ENCODE measurements at places on chromosomes 5 and 9.

DNA sequence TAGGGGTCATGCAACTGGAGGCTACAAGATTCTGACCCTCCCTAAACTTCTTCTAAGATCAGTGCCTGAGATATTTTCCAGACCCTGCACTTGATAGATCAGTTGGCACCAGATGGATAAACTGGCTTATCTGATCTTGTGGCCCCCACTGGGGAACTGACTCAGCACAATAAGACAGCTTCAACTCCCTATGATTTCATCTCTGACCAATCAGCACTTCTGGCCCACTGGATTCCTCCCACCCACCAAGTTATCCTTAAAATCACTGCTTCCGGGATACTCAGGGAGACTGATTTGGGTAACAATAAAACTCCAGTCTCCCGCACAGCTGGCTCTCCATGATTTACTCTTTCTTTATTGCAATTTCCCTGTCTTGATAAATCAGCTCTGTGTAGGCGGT is 2180.4 kb upstream of the WWC1 start:
- DNase-seq, result no peak

GRCh38 chr5:141560725-141561483 is 57.9 kb downstream of the DIAPH1 start:
- peak; percentile 77 for DNase-seq

DNA sequence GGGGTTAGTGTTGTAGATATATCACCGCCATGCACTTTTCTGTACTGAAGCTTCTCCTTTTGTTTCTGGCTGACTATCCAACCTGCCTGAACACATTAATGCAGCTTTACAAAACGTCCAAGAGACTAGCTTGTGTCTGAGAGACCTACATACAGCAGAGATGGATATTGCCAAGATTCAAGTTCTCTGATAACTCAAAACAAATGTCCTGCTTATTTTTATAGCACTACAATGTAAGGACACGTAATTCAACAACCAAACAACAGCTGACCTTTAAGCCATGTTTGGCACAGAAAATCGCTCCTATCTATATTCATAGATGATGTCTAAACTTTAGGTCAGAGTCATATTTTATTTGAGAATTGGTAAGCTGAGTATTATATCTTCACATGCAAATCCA is 76.2 kb upstream of the NTRK2 start:
- no peak for DNase-seq

DNA sequence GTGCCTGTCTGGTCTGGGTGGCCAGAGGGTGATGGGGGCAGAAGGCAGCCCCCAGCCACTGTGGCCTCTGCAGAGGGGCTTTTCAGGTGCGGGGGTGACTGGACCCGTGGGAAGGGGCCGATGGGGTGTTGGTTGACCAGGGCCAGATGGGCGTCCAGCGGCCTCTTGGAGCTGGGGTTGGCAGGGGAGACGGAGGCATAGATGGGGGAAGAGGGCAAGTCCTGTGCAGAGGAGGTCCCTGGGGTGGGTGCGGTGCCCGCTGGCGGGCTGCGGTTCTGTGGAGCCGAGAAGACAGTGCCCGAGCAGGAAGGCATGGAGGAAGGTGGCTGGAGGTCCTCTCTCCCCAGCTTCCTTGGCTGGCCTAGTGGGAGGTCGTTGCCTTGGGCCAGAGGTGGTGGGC is 18.7 kb upstream of the AKNA start:
- no peak for DNase-seq

DNA sequence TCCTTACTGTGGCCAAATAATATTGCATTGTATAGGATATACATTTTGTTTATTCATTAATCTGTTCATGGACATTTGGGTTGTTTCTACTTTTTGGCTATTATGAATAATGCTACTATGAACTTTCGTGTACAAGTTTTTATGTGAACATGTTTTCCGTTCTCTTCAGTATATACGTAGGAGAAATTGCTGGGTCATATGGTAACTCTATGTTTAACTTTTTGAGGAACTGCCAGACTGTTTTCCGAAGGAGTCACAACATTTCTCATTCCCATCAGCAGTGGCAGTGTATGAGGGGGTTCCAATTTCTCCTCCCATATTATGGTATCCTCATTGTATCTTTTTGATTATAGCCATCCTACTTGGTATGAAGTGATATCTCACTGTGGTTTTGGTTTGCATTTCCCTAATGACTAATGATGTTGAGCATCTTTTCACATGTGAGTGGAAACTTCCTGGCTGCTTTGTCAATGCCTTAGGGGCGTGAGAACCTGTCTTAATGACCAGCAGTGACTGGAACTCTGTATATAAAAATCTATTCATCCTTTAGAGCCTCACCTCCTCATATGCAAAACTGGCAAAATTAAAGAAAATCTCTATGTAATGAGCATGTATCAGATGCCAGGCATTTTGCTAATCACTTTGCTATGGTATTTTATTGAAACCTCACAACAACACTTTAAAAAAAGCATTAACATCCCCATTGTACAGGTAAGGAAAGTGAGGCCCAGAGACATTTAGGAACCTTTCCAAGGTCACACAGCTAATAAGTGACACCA is 47.8 kb upstream of the TGFBR1 start:
- DNase-seq, result no peak

DNA sequence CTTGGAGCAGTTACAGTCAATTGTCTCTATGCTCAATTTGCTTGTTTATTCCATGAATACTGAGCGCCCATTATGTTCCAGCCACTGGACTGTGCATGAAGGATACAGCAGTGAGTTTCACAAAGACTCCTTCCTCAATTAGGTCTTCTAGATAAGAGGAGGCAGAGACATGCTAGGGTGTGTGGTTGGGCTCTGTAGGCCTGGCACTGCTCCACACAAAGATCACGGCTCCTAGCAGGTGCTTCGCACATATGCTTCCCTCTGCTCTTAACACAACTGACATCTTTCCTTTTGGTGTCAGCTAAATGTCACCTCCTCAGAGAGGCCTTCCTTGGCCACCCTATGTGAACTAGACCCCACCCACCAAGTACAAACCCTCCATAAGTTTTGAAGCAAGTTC is 10.9 kb downstream of the IL12B start:
- no peak for DNase-seq

- peak; percentile 71 for DNase-seq
Measured at GRCh38 chr9:127869310-127870152, 7.9 kb downstream of the AK1 start.

DNA sequence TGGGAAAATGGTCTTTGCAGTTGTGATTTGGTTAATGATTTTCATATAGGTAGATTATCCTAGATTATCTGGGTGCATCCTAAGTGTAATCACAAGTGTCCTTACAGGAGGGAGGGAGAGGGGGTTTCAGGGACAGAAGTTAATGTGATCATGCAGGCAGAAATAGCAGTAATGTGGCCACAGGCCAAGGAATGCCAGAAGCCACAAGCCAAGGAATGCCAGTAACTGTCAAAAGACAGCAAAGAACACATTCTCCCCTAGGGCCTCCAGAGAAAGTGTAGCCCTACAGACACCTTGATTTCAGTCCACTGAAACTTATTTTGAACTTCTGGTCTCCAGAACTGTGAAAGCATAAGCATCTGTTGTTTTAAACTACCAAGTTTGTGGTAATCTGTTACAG is 2074.5 kb downstream of the MAT2B start:
- DNase-seq, result no peak

GRCh38 chr5:76299592-76299991 is 103.5 kb upstream of the IQGAP2 start:
- DNase-seq, result no peak

GRCh38 chr5:15483351-15484097 is 16.5 kb upstream of the FBXL7 start:
- DNase-seq, result no peak

- no peak for DNase-seq
Measured at GRCh38 chr9:119667163-119667562, 297.9 kb upstream of the BRINP1 start.

DNA sequence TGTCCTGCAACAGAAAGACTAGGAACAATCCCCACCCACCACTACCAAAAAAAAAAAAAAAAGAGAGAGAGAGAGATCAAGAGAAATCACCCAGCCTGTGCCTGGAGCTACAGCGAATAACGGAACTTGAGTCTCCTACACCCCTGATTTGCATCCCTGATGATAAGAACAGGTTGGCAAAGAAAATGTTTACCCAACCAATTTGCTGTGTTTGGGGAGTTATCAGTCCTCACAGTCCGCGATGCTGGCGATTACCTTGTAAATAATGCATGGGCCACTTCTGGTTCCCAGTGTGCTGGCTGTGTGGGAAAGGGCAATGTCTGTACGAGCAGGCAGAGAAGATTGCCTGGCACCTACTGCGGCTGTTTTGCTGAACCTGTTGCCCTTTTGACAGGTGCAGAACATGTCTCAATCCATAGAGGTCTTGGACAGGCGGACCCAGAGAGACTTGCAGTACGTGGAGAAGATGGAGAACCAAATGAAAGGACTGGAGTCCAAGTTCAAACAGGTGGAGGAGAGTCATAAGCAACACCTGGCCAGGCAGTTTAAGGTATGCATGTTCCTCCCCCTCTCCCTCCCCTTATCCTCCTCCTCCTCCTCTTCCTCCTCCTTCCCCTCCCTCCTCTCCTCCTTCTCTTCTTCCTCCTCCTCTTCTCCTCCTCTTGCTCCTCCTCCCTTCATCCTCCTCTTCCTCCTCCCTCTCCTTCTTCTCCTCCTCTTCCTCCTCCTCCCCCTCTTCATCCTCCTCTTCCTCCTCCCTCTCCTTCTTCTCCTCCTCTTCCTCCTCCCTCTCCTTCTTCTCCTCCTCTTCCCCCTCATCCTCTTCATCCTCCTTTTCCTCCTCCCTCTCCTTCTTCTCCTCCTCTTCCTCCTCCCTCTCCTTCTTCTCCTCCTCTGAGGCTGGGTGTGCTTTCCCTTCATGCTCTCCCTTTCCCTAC is 8.3 kb downstream of the OLFM1 start:
- DNase-seq, result no peak

DNA sequence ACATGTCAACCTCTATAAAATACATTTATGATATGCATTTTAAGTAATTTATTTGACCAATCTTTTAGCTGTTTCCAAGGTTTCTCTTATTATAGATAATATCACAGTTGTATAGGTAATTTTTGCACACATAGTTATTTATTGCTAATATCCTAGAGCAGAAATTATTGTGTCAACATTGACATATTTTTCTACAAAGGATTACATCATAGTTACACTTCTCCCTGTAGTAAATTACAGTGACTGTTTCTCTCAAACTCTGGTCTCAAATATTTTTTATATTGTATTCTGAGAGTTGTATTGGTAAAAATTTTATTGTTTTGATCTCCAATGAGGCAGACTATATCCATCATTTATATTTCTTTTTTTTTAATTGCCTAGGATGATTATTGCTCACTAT is 714.4 kb upstream of the CDH6 start:
- DNase-seq, result no peak

- no peak for DNase-seq
Measured at GRCh38 chr9:34267660-34268059, 61.4 kb downstream of the KIF24 start.

GRCh38 chr9:113695901-113696300 is 180.2 kb upstream of the ZNF618 start:
- no peak for DNase-seq

- DNase-seq, result no peak
Measured at GRCh38 chr5:14347522-14347921, 204.4 kb downstream of the TRIO start.

- DNase-seq, result no peak
Measured at GRCh38 chr5:135192351-135192750, 158.3 kb upstream of the PITX1 start.

GRCh38 chr9:88574953-88575352 is 40.0 kb downstream of the NXNL2 start:
- no peak for DNase-seq

DNA sequence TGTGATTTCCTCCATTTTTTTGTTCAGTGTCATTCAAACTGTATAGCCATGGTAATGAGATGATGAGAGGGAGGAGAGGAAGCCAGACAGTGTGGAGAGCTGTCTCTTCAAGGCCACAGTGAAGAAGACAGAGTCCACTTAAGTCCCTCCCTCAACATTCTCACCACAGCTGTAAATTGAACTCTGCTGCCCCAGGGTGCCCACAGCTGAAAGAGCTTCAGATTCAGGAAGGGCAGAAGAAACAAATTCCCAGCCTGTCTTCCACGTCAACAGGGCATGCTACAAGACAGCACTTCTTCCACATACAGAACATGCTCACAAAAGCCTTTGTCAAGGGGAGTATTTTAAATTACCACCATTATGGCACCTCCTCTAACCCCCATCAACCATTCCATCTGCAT is 100.4 kb downstream of the KLHL3 start:
- DNase-seq, result no peak

DNA sequence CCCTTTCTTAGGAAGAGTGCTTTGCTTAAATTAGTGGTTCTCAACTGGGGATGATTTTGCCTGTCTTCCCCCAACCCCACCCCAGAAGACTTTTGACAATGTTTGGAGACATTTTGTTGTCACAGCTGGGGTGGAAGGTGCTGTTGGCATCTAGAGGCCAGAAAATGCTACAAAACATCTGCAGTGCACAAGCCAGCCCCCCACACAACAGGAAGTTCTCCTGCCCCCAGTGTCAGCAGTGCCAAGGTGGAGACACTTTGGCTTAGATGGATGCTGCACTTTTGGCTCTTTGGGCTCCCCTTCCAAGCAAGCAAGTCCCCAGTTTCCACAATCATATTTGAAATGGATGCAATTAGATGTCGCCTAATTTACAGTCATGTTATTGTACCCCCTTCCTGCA is 2.7 kb downstream of the HEMGN start:
- no peak for DNase-seq

DNA sequence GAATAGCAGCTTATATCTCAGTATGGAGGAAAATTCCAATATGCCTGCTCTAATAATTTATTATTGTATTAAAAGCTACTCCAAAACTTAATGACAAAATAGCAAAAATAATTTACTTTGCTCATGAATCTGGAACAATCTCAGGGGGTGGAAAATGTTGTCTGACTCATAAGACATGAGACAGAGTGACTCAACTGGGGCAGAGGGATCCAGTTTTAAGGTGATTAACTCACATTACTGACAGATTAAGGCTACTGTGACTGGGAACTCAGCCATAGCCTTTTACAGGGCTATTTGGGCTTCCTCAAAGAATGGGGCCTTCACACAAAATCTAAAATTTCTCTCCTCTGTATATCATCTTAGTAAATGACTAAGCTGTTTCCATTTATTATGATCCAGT is 1172.9 kb downstream of the CDH12 start:
- no peak for DNase-seq

- no peak for DNase-seq
Measured at GRCh38 chr5:68529581-68529980, 314.0 kb downstream of the PIK3R1 start.

- no peak for DNase-seq
Measured at GRCh38 chr9:77802515-77803293, 154.6 kb upstream of the GNA14 start.

- no peak for DNase-seq
Measured at GRCh38 chr5:179379321-179379890, 34.1 kb upstream of the ADAMTS2 start.
